Activated T-helper 2 cell treated with anti-CD3 and anti-CD28 coated beads, Interferon-gamma antibody, Interleukin-2, Interleukin-4, amounts not matched to agents 10 μg/mL and 5 μg/mL and 100 μg/mL, durations not matched to agents 14 hours and 24 hours and 36 hours (primary cell): ENCODE measurements at places on chromosomes 11 and 22.

DNA sequence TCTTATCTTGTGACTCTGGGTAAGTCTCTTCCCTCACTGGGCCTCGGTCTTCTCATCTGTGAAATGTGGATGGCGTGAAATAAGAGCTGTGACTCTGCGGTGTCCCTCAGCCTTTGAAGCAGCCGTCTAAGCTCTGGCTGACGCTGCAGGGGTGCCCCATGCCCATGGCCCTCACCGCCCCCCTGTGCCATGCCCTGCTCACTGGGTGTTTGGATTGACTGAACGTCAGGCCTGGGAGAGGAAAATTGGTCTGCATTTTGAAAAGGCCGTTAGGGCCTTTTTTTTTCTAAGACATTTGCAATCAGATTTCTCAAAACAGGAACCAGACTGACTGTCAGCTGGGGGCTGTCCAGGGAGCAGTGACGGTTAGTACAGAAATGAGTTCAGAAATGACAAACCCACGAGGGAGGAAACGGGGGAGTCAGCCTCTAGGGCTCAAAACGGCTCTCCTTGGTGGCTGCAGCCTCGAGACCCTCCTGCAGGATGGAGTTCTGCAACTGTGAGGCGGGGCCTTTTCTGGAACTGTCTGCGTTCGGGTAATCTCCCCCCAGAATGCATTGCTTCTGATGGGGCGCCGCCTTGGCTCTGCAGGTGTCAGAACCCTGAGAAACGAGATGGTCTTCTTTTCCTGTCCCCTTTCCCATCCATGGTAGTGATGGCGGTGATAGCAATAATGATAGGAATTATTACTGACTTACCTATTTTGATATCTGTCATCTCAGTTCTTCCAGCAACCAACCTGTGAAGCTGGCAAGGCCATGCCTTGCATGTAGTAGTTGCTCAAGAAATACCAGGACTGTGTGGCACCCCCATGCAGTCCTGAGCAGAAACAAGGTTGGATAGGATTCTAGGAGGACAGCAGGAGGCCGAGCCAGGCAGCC is 2.0 kb downstream of the GRK2 start:
- DNase-seq: peak; percentile 69

- DNase-seq: no peak
Measured at GRCh38 chr11:123247813-123248379, 52.8 kb upstream of the CLMP start.

GRCh38 chr11:30594646-30595411 is 8.7 kb upstream of the MPPED2 start:
- DNase-seq: no peak

- no peak for DNase-seq
Measured at GRCh38 chr11:95307286-95307685, 76.3 kb upstream of the SESN3 start.

DNA sequence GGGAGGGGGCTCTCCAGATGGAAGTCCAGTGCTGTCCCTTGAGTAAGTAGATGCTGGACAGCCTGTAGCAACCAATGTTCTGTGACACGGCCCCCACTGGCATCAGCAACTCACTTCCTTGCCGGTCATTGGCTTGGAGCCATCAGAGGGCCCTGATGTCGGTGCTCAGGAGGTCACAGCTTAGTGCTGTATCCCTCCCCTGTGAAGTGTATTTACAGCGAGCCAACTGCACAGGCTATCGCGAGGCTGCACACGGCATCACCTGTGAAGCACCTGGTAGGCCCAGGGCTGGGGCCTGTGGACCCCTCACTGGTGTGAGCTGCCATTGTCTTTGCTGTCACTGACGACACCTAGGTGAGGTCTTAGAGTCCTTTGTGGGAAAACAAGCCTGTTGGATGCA is 13.4 kb upstream of the ACR start:
- DNase-seq: no peak

DNA sequence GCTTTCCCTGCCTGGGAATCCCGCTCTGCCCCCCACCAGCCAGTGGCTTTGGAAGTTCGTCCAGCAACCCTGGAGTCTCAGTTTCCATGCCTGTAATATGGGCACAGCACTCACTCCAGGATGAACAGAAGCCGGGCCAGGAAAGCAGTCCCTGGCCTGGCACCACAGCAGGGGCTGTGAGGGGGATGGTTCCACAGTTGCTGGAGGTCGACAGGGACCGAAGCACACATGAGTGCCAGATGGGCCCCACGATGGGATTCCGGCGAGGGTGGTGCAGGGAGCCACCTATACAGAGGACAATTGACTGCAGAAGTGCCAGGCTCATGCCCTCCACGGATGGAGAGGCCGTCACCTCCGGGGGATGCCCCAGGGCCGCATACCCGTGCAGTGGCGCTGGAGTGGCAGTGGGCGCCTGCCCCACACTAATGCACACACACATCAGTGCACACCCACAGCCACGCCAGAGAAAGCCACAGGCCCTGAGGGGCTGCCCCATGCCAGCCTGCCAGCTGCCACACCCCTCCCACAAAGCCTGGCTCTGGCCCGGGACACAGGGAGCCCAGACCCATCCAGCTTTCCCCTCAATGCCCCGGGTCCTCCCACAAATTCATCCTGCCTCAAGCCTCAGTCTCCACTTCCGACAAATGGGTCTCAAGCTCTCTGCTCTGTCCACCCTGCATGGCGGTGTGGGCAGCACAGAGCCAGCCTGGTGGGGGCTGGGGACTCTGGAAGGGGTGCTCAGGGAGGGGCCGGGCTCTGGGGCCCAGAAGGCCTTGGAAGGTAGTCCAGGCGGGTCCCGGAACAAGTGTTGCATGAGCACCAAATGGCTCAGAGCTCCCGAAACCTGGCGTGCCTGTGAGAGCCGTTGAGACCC is 9.7 kb downstream of the ASCL2 start:
- DNase-seq: peak; percentile 7
